ENCODE measurements at places on chromosomes 7 and 10.

GRCh38 chr7:84744385-84744784 lies 442.5 kb downstream of the SEMA3D start:
- DNase-seq = no peak

DNA sequence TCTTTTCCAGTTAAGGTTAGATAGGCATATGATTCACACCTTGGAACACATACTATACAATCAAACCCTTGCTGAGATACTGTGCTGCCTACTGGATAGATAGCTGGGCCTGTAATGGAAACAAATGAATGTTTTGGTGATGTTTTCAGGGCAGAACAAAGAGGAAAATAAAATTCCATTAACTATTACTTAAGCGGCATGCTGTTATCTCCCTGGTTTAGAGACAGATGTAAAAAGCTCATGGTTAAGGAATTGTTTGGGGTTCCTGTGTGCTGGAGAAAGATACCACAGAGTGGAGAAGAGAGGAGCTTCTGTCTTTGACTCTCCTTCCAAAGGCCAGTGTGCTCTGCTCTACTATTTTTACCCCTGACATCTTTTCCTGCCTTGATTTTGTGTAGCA lies 341.1 kb downstream of the PLXDC2 start:
- DNase-seq = no peak

- DNase-seq = no peak
These were observed 95.8 kb downstream of the CAMK1D start for GRCh38 chr10:12444981-12445700.

DNA sequence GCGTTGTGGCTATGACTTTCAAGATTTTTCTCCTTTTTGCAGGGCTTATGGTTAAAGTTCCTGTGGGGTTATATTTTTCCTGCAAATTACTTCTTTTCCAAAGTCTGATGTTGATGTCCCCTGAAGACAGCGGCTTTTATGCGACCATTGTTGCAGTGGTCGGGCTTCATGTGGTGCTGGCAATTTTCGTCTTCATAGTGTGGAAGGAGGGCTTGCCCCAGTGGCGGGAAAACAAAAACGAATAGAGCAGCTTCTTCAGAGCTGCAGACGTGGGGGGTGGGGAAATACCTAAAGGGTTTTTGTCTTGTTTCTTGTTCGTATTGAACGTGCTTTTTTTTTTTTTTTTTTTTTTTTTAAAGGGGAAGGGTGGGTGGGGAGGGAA lies 53.8 kb downstream of the MCMBP start:
- peak; percentile 61 for DNase-seq

GRCh38 chr7:142733271-142733670 lies 16.0 kb upstream of the PRSS1 start:
- no peak for DNase-seq

GRCh38 chr10:125294109-125294508 lies 133.7 kb upstream of the CTBP2 start:
- DNase-seq = no peak

DNA sequence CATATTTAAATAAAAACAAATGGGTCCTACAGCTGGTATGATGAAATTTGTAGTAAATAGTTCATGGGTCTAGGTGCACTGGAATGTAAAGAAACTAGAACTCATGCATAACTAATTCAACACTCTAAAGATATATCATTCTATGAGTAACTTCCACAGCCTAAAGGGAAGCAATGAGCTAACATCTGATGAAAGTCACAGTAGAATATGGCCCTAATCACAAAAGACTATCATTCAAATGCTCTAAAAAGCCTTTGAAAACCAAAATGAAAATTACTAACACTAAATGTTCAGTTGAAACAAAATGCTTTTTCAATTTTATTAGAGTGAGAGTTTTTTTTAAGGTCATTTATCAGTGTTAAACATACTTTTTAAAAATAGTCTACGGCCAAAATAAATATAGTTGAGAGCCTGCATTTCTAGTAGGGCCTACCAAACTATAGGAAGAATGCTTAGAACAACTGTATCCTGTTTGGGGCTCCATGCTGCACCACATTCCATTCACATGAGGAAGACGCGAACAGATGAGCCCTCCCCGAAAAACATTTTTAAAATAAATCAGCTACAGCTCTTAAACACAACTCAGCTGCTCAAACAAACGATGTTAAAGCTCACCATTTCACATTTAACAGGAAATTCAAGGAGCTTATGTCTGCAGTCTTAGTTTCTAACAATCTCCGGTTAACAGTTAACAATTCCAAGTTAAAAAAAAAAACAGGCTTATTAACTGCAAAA lies 134.5 kb downstream of the NRBF2 start:
- DNase-seq = no peak

DNA sequence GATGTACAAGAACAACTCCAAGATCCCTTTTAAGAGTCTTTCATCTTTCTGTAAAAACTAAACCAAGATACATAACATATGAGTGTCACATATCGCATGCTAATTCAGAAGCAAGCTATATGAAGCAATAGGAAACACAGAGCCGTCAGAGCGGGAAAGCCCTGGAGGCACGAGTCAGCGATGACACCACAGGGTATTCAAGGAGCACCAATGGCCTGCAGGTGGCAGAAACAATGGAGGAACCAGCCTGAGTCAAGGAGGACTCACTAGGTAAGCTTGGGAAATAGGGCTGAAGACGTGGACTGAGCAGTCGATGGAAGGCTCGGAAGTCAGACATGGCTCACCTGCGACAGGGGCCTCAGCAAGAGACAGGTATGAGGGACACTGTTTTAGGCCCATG lies 214.4 kb downstream of the FAM107B start:
- peak; percentile 59 for DNase-seq

DNA sequence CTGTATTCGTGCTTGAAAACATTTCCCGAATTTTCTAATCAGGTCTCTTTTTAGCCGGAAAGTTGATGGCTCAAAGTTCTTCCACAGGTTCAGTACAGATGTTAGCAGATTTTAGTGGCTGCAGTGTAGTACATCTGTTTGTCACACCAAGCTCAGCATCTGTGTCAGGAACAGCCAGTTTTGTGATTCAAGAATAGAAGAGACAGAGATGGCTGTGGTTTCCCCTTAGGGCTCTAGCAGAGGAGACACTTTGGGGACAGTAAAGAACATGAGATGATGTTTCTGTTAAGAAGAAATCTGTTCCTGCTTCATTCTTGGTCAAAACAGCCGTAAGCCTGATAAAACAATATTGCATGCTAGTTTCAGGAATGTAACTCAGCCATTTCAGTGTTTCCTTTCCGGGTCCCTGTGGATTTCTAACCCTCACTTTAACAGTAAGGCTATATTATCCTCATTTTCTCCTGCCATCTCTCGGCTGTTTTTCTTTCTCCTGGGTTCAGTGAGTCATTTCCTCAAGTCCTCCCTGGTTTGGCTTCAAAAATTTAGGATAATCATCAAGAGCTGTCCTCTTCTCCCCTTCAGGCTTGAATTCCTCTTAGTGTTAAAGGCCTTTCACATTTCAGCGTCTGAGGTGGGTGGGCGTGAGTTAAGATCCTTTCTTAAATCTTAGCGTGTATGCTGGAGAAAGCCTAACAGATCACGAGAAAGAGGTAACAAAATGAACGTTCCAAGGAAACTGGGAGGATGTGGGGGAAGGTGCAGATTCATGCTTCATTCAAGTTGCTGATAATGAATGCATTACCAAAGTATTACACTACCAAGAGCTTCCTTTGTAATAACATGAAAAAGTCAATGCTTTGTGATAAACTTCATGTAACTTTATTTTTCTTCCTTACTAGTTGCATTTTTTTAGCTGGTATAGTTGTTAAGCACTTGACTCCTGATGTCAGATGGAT lies 37.1 kb upstream of the BICC1 start:
- no peak for DNase-seq

DNA sequence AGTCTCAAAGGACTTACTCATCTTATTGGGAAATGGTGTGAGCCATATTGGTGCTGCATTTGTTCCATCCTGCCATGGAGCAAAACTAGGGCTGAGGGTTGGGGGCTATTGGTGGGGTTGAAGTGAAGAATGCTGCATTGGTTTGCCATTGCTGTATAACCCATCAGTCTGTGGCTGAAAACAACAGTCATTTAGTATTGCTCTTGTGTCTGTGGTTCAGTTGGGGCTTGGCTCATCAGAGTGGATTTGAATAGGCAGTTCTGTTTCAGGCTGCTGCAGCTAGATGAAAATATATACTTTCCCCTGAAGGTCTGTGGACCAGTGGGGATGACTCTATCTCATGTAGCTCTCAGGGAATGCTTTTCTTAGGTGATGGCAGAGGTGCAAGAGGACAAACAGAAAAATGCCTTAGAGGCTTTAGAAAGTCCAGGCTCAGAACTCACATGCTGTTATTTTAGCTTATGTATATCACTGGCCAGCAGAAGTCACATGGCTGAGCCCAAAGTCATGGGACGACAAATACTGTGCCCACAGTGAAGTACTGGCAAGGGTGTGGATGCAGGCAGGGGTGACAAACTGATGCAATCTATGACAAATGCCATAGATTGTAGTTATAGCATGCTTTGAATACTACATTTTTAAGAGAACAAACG lies 15.2 kb upstream of the EXOC6 start:
- no peak for DNase-seq

GRCh38 chr7:105218215-105218614 lies 170.5 kb downstream of the SRPK2 start:
- no peak for DNase-seq

GRCh38 chr7:42315103-42315502 lies 78.1 kb upstream of the GLI3 start:
- no peak for DNase-seq
